Uterus (tissue), 4 donors: ENCODE measurements at places on chromosomes 5 and 9. TPM values are rescaled to one million over a fixed set of nuclear protein-coding genes. Genes with fewer than 3 reads are reported as not detected.

Gene NCS1
- 34.1 TPM for total RNA-seq

Gene IFNA21
- not detected for total RNA-seq

Gene PCDHB13
- total RNA-seq: 9.9 TPM

Gene CDC26
- 22.3 TPM for total RNA-seq

Gene ZFP2
- 1.8 TPM for total RNA-seq

Gene RFESD
- 2.2 TPM for total RNA-seq

DNA sequence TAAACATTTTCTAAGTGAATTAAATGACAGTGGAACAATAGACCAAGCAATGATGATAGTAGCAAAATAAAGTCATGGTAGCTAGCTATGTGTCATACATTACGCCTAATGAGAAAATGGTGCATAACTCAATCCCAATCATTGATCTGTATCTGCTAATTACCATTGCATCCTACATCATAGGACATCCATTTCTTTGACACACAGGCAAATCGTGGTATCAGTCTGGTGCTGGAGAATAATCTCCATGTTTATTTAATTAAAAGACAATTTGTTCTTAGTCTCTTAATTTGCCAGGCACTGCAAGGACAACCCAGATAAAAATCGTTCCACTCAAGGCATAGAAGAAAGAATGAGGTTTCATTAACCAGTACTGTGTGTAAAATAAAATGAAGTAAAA is 89.6 kb upstream of the SMC5 start:
- no peaks in the 10 kb centered on the region for H3K36me3 ChIP-seq
- H3K4me3 ChIP-seq: no peak overlapping the region
- no peaks in the 10 kb centered on the region for H3K27me3 ChIP-seq
- no peak overlapping the region for H3K27ac ChIP-seq
- no peak for DNase-seq

- no peaks in the 10 kb centered on the region for H3K36me3 ChIP-seq
- H3K27ac ChIP-seq: no peak overlapping the region
- H3K27me3 ChIP-seq: no peaks in the 10 kb centered on the region
Observed at GRCh38 chr5:72407541-72407940, 87.4 kb downstream of the PTCD2 start.

DNA sequence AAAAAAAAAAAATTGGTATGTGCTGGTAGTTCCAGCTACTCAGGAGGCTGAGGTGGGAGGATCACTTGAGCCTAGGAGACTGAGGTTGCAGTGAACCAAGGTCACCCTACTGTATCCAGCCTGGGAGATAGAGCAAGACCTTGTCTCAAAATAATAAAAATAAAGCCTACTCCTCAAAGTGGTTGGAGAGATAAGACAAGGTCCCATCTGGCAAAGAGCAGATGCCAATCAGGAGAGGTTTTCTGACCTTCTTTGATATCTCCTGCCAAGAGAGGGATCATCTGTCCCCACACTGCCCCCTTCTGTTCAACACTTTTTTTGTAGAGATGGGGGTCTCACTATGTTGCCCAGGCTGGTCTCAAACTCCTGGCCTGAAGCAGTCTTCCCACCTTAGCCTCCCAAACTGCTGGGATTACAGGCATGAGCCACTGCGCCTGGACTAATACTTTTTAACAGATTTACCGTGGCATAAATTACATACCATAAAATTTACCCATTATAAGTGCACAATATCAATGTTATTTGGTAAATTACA is 64.7 kb downstream of the SH3PXD2B start:
- no peak overlapping the region for H3K4me3 ChIP-seq
- H3K36me3 ChIP-seq: no peaks in the 10 kb centered on the region
- no peaks in the 10 kb centered on the region for H3K27me3 ChIP-seq
- DNase-seq: no peak
- no peak overlapping the region for H3K27ac ChIP-seq
- no peaks in the 10 kb centered on the region for H3K4me1 ChIP-seq

- H3K27ac ChIP-seq: no peak overlapping the region
- no peaks in the 10 kb centered on the region for H3K27me3 ChIP-seq
- no peaks in the 10 kb centered on the region for H3K36me3 ChIP-seq
- H3K4me1 ChIP-seq: peaks cover 3% of the 10 kb centered on the region
Observed at GRCh38 chr9:93595861-93596365, 19.5 kb downstream of the PHF2 start.

DNA sequence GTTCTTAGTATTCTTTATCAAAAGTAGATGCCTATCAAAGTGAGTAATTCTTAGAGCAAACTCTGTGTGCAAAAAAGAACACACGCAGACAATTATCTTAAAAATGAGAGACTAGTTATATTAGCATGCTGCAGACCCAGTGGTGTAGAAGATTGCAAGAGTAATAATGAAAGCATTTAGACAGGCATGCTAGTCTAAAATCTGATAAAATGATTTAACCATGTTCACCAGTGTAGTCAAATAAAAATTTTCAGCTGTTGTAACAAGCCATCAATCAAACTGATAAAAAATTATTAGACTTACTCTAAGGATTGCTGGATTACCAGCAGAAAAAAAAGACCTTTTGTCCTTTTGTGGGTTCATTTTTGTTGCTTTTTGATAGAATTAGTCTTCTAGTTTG is 241.9 kb upstream of the TLE4 start:
- no peak overlapping the region for H3K4me3 ChIP-seq
- H3K27me3 ChIP-seq: no peaks in the 10 kb centered on the region
- no peak for DNase-seq
- no peak overlapping the region for H3K27ac ChIP-seq
- H3K36me3 ChIP-seq: no peaks in the 10 kb centered on the region

DNA sequence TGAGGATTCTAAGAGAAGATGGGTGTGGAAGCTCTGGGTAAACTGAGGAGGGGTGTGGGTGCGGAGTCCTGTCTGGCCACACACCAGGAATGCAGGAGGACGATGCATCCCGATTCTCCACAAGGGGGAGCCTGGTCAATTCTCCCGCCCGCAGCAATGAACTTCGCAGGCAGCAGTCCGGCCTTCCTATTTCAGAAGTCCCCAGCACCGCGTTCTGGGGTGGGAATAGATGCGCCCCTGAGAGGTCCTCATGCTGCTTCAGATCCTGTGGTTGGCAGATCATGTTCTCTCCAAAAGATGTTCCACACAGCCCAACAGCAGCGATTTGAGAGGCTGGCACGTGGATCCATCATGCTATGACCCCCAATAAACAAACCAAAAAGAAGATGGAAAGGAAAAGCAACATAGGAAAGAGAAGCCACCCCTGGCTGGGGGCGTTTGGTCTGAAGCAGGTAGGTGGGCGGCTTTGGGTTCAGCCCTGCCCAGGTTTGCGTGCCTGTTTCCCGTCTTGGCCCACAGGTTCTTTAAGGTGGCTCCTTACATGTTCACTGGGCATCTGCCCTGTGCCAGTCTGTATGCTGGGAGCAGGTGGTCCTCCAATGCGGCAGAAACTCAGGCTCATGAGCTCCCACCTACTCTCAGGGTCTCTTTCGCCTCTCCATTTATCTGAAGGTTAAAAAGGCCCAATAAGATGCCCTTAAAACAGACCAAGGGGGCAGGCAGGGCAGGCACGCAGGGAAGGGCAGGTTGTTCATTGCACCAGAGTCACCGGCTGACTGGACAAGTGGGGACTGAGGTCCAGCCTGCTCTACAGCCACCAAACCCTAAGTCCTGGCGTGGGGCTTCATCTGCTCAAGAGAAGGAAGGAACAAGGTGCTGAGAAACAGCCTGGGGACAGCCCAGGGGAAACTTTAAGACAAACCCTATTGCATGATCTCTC is 171.6 kb downstream of the PAX5 start:
- no peaks in the 10 kb centered on the region for H3K4me1 ChIP-seq
- H3K27me3 ChIP-seq: no peaks in the 10 kb centered on the region
- no peak for DNase-seq
- H3K36me3 ChIP-seq: no peaks in the 10 kb centered on the region

- no peaks in the 10 kb centered on the region for H3K36me3 ChIP-seq
- H3K4me3 ChIP-seq: no peak overlapping the region
- no peak for DNase-seq
Observed at GRCh38 chr5:152349683-152350526, 55.2 kb downstream of the NMUR2 start.

- no peak overlapping the region for H3K27ac ChIP-seq
- H3K27me3 ChIP-seq: no peaks in the 10 kb centered on the region
- H3K36me3 ChIP-seq: no peaks in the 10 kb centered on the region
- H3K4me1 ChIP-seq: no peaks in the 10 kb centered on the region
Observed at GRCh38 chr5:109652096-109652495, 37.6 kb upstream of the MAN2A1 start.

DNA sequence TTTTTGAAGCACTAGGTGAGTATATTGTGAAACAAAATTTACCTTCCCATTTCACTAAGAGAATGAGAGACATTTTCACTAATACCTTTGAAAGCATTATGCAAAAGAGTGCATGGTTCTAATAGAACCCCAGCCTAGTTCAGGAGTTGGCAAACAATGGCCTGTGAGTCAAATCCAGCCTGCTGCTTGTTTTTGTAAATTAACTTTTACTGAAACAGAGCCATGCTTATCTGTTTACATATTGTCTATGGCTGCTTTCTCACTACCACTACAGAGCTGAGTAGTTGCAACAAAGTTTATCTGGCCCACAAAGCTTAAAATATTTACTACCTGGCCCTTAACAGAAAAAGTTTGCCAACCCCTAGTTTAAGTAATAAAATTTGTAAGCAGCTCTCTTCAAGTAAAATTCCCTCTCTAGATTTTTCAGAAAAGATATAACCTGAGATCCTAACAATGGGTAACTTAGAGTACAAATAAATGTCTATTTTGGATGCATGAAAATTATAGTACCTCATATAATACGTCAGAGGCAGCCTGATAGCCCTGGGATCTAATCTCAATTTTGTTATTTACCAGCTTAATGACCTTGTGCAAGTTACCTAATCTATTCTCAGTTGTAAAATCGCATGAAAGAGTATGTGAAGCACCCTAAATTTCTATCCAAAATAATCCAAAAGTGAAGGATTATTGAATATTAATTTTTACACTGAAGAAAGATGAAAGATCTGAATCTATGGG is 50.7 kb upstream of the ARL15 start:
- H3K4me3 ChIP-seq: no peak overlapping the region
- H3K4me1 ChIP-seq: no peaks in the 10 kb centered on the region
- no peaks in the 10 kb centered on the region for H3K27me3 ChIP-seq
- H3K27ac ChIP-seq: peak overlapping the region; percentile 54

DNA sequence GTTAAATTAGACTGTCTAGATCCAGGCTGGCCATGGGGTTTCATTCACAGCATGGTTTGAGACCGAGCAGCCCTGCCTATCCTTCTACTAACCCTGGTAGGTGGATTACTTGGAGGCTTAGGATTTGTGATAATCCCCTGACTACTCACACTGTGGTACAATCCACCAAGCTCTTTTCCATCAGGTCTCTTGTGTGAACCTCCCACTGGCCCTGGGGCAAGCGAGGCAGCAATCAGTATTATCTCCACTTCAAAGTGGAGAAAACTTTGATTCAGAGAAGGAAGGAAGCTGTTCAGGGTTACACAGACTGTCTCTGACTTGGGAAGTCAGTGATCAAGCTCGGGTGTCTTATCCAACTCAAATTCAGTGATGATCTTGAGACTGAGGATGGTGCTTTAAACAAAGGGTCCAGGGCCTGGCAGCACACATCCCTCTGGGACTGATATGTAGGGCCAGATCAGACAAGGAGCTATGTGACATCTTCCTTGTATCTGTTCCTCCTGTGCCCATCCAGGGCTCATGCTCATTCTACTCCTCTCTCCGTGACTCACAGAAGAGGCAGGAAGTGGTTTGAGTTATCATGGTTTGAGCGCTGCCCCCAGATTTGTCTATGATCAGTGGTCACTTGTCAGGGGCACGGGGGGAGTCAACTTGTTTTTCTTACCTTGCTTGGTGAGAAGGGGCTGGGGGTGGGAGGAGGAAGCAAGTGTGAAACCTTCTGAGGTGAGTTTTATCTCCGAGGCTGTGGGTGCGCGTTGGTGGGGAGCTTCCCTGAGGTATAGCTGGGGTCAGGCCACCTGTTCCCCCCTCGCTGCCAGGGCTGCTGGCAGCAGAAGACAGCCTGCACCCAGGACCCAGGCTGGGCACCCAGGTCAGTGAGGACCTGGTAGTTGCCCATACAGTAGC is 48.6 kb downstream of the RGS3 start:
- H3K27ac ChIP-seq: no peak overlapping the region
- no peaks in the 10 kb centered on the region for H3K4me1 ChIP-seq
- H3K4me3 ChIP-seq: no peak overlapping the region
- DNase-seq: no peak
- no peaks in the 10 kb centered on the region for H3K27me3 ChIP-seq

DNA sequence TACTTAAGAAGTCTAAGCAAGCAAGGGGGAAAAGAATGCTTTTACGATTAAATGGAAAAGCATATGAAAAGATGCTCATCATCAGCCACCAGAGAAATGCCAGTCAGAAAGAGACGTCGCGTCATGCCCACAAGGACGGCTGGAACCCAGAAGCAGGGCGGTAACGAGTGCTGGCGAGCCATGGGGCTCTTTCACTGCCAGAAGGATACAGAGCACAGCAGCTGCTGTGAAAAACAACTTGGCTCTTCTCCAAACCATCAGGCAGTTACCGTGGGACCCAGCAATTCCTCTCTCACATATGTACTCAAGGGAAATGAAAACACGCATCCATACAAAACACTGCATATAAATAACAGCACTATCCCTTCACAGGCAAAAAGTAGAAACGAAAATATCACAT is 95.5 kb downstream of the CAMSAP1 start:
- no peak overlapping the region for H3K27ac ChIP-seq
- no peaks in the 10 kb centered on the region for H3K4me1 ChIP-seq
- H3K36me3 ChIP-seq: no peaks in the 10 kb centered on the region
- no peak overlapping the region for H3K4me3 ChIP-seq

DNA sequence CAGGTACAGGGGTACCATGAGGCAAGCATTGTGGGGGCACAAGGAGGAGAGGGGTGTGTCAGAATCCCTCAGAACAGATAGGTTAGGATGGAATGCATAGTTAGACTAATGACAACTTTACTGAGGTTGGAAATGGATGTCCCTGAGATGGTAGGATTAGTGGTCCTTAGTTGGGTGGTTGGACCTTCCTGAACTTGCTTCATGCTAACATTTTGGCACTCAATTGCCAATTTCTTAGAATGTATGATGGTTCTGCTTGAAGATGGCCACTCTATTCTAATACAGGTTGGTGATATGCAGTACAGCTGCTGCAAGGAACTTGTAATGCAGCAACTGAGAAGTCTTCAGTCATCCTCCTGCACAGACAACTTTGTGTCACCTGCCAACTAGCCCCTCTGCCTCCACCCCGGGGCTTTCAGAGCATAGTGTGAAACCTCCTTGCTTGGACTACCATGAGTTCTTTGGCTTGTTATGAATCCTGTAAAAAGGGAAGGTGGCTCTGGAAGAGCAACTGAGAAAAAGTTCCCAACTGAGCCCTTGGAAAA is 5.4 kb downstream of the CCNI2 start:
- H3K36me3 ChIP-seq: no peaks in the 10 kb centered on the region
- no peak for DNase-seq
- H3K4me1 ChIP-seq: no peaks in the 10 kb centered on the region
- H3K27me3 ChIP-seq: peaks cover 3% of the 10 kb centered on the region
- no peak overlapping the region for H3K4me3 ChIP-seq
